ENCODE measurements at places on chromosomes 1 and 21.

DNA sequence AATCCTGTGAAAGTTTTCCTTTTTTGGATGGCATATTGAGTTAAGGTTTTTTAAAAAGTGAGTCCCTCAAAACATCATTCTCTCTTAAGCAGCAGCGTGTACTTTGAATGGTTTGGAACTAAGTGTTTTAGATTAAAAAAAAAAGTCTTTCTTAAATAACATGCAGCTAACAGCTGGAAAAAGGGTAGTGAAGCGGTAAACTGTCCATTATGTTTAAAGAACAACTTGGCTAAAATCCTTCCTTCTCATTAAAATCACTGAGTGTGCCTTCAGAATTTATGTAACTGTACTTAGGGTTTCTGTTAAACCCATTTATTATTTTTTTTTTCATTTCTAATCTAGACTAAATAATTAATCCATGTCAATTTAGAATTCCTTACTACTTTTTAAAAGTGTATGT, 254.2 kb upstream of the ADAMTS5 start:
- no peak for DNase-seq

DNA sequence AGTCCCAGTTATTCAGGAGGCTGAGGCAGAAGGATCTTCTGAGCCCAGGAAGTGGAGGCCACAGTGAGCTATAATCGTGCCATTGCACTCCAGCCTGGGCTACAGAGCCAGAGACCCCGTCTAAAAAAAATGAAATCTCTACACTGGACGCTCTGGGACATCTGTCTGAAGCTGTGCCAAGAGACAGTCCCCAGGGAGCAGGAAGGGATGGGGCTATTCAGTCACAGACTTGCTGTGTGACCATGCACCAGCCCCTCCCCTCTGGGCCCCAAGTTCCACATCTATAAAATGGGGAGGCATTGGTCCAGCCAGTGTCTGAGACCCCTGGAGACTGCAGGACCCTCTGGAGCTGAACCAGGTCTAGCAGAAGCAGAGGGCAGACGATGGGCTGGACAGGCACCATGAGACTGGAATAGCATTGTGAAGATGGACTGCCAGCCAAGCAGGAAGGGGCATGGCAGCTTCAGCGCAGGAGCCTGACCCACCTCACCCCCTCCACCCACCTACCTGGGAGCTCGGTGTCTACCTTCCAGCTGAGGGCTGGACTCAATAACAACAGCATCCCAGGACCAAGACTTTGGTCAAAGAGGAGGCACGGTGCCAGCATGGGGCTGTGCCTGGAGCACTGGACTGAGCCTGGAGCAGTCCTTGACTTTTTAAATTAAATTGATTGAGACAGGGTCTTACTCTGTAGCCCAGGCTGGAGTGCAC, 1.4 kb downstream of the TMEM54 start:
- no peak for DNase-seq

GRCh38 chr1:26203642-26204318, 13.4 kb downstream of the CATSPER4 start:
- no peak for DNase-seq

- DNase-seq = peak; percentile 18
These were observed 71.0 kb downstream of the SSBP3 start for GRCh38 chr1:54335011-54335754.

DNA sequence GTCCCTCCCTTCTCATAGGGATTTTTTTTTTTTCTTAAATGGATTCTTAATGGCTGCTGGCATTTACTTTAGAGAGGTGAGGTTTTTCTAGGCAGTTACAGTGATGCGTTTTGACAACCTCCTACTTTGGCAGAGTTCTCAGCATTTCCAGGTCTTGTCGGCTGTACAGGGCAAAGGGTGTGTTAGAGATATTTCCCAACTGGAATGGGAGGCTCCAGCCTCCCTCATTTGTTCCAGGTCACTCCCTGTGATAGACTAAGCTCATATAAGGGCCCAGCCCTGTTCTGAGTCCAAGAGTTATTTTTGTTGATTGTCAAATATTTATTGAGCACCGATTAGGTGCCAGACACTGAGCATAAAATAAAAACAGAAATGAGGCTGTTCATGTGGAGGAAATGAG, 7.6 kb upstream of the XKR8 start:
- DNase-seq = no peak

DNA sequence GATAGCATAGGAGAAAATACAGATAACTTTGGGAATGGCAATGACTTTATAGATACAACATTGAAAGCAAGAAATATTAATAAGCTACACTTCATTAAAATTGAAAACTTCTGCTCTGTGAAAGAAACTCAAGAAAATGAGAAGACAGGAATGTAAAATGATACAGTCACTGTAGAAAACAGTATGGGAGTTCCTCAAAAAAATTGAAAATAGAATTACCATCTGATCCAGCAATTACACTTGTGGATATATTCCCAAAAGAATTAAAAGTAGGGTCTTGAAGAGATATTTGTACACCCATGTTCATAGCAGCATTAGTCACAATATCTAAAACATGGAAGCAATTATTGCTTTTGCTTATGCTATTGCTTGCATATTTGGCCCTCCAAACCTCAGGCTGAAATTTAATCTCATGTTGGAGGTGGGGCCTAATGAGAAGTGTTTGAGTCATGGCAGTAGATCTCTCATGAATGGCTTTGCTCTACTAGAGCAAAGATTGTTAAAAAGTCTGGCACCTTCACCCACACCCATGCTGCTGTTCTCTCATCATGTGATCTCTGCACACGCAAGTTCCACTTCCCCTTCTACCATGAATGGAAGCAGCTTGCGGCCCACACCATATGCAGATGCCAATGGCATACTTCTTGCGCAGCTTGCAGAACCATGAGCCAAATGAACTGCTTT, 15.3 kb upstream of the AHCYL1 start:
- no peak for DNase-seq

GRCh38 chr1:155060736-155061135, 2.8 kb upstream of the EFNA4 start:
- no peak for DNase-seq

DNA sequence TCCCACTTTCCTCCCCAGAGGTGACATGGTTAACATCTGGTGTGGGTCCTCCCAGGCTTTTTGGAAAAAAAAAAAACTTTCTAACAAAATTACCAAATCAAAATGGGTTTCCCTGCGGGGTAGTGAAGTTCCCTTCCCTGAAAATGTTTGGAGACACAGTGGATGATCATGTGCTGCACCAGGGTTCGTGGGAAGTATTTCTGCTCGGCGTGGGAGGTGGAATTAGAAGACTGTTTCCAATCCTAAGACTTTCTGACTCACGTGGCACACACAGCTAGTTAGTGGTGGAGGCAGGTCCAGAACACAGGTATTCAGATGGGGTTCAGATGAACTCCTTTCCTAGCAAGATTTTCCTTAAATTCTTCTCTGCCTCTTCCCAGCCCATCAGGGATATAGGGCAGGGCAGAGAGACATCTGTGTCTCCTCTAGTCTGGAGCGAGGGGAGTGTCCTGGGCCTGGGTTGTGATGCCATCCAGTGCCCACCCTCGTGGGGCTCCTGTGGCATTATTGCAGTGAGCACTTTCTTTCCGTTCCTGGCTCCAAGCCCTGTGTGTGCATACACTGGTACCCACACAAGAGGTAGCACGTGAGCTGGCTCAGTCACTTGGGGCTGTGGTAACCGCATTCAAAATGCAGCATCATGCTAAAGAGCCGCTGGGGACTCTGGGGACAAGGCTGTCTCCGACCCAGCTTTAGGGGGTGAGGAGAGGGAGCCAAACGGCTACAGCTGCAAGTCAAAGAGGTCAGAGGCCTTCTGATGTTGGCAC, 27.5 kb downstream of the KCNC4 start:
- DNase-seq = no peak

DNA sequence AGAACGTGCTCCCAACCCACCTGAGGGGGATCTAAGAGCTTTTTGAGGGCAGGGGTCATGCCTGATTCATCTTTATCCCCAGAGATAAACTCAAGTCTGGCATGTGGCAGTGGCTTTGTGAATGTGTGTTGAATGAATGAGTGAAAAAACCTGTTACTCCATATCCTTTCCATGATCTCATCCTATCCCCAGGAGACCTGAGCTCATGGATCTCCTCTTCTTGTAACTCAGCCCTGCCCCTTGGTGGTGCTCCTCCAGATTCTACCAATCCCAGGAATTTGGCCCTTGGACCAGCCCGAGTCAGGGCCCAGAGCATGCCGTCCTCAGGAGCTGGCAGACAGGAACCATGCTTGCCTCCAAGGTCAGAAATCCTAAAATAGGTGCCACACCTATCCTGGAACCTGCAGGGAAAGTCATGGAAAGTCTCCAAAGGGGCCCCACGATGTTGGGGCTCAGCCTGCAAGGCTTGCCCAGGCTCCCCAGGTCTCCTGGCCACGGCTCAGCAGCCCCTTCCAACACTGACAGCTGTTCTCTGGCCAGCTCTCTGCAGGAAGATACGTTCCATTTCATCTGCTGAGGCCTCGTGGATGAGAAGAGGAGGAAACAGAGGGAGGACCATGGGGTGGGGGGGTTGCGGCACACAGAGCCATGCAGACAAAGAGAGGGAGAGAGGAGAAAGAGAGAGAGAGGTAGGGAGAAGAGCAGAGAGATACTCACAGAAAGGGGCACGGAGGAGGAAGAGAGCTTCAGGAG, 214.6 kb downstream of the TRABD2B start:
- DNase-seq = no peak

- no peak for DNase-seq
These were observed 71.4 kb upstream of the RAB4A start for GRCh38 chr1:229199261-229200243.

GRCh38 chr1:7967651-7968050, 6.1 kb downstream of the PARK7 start:
- DNase-seq = no peak

- no peak for DNase-seq
These were observed 641 bp upstream of the ZBTB21 start for GRCh38 chr21:42010507-42011495.

GRCh38 chr1:166507347-166507746, 331.9 kb upstream of the POGK start:
- no peak for DNase-seq

DNA sequence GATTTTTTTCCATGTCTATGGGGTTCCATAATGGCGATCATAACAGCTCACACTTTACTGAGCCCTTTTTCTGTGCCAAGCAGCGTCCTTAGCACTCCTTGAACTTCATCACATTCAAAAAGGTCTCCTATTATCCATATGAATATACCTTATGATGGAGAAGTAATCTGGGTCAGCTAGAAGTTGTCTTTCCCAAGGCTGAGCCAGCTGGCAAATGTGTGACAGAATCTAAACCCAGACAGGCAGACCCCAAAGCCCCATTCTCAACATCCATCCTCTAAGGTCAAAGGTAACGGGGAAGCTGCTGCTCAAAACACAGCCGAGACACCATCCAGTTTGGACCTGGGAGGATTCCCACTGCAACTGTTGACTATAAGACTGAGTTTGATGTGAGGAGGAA, 249.6 kb downstream of the PRDM2 start:
- no peak for DNase-seq

GRCh38 chr1:37480581-37481288, 6.4 kb downstream of the ZC3H12A start:
- no peak for DNase-seq

GRCh38 chr1:240987928-240988327, 369.1 kb downstream of the RGS7 start:
- no peak for DNase-seq

GRCh38 chr1:28510273-28510969, 4.6 kb downstream of the RCC1 start:
- DNase-seq = no peak

GRCh38 chr1:229164836-229165735, 105.8 kb upstream of the RAB4A start:
- DNase-seq = no peak

DNA sequence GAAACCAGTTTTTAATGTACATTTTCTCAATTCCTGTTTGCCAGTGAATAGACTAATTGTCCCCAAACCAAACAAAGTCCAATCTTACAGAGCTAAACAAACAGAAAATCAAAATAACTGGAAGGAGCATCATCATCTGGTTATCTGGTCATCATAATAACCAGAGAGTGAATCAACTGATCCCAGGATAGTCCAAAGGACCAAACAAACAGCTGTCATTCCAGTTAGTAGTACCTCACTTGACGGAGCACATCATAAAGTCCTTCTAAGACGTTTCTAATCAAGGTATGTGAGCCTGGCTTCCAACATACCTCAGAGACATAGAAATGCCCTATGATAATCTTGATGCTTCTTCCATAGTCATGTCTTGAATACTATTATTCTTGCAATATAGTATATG, 240.5 kb downstream of the LTN1 start:
- DNase-seq = no peak

DNA sequence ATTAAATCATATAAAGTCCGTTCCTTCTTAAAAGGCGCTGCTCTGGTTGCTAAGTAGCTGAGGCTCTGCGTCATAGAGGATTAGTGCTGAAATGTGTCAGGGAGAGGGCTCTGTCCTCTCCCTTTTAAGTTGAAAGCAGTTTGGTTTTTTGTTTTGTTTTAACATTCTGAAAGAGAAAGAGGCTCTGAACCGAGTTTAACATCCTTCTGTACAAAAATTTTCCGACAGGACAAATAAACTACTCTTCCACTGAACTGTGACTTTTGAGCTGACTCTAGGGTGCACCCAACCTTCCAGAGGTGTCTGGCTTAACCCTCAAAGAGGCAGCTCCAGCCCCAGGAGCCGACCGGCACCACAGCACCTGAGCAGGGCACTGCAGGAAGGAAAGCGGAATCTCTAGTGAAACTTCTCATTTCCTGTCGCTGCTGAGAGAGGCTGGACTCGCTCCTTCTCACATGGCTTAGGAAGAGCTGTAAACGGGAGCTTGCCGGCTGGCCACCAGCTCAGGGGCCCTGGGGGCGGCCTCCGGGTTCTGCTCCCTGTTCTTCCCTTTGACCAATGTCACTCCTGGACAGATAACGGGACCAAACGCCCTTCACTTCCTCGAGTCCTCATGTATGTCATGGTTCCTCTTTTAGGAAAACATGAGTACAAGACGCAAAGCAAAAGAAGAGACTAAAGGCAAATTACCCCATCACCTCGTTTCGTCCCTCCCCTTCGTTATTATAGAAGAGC, 1.2 kb downstream of the VAV3 start:
- no peak for DNase-seq

DNA sequence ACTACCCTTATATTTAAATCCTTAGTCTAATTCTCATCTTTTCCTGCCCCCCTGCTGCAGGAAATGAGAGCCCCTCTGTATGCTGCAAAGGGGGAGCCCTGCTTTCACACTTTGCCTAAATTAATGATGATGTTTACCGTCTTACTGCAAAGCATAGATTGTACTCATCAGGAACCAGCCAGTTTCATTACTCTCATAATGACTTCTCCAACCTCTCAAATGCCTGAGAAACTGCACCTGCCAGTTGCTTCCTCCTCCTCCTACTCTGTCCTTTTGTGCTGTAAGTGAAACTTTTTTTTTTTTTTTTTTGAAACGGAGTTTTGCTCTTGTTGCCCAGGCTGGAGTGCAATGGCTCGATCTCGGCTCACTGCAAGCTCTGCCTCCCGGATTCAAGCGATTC, 101.7 kb downstream of the ADSS2 start:
- DNase-seq = no peak

DNA sequence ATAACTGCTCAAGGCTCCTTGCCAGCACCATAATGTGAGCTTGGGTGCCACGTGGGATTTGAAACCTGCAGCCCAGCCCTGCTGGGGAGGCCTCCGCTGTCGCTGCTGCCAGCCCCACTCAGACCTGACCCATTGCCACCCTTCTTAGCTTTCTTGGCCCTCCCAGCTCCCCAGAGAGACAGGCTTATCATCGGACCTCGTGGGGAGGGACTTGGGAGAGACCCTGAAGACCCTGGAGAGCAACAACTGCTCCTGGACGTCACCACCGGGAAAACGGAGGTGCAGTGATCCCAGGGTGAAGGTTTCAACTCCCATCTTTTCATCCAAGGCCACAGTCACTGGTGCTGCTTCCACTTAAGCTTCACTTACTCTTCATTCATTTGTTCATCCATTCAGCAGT, 596.1 kb downstream of the PTPRU start:
- DNase-seq = no peak

- DNase-seq = no peak
These were observed 27.3 kb upstream of the LAMC1 start for GRCh38 chr1:182995894-182996293.
